Cerebellar cortex (tissue), 1 donor: ENCODE measurements at places on chromosomes 6 and 20.

GRCh38 chr6:96923871-96924493 is 546 bp upstream of the KLHL32 start:
- peak; percentile 57 for DNase-seq

DNA sequence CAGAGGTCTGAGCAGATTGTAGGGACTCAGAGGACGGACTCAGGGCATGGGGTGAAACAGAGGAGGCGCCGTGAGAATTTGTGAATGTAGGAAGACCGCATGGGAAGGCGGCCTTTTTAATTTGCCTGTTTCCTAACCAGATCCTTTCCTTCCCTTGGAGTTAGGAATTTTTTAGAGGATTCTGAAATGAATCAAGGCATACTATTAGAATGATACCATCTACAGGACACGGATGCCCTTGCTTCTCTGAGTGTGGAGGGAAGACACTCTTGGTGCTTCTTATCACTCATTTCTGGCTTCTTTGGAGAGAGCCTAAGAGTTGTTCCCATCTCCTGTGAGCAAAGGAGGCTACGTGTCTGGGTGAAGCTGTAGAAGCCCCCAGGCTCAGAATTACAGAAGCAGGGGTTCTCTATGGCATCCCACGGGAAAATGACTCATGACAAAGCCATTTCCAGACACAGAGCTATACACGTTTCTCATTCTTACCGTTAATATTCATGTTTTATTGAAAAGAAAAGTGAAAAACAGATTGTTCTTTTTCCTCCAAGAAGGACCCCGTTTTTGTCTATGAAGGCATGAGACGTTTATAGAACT is 148.5 kb downstream of the EDN3 start:
- no peak for DNase-seq

DNA sequence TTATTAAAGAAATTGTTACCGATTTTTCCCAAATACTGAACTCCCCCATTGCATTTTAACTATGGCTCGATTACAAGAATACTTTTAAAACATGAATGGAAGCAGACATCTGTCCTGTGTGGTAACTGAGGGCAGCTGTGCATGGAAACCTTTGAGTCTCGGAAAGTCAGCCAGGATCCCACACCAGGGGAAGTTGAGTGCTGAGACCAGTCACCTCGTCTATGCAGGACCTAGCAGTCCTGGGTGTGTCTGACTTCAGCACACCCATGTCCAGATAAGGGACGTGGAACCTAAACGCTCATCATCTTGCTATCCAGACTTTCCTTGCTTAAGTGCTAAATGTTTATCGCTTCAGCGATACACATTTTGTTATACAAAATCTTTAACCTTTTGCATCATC is 6.1 kb downstream of the RIN2 start:
- no peak for DNase-seq

GRCh38 chr20:20317621-20318364 is 50.1 kb upstream of the INSM1 start:
- DNase-seq, result no peak

- no peak for DNase-seq
Measured at GRCh38 chr6:118985123-118985830, 50.3 kb upstream of the MCM9 start.

GRCh38 chr6:166005944-166006899 is 161.4 kb downstream of the TBXT start:
- peak; percentile 75 for DNase-seq

DNA sequence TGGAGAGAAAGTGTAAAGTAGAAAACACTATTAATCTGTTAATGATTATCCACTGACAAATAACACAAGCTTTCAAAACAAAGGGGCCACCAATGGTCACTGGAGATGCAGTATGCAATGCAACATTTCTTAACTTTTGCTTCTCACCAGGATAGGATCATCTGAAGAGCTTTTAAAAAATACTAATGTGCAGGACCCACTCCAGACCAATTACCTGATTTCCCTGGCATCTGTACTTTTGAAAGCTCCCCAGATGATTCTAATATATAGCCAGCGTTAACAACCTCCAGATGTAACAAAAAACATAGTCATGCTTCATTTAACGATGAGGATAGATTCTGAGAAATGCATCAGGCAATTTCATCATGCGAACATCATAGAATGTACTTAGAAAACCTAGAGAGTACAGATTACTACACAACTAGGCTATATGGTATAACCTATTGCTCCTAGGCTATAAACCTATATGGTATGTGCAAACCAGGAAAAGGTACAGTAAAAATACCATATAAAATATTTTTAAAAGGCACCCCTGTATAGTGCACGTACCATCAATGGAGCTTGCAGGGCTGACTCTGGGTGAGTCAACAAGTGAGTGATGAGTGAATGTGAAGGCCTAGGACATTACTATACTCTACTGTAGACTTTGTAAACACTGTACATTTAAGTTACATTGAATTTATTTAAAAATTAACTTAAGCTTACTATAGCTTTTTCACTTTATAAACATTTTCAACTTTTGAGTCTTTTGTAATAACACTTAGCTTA is 69.2 kb downstream of the ATG5 start:
- no peak for DNase-seq

DNA sequence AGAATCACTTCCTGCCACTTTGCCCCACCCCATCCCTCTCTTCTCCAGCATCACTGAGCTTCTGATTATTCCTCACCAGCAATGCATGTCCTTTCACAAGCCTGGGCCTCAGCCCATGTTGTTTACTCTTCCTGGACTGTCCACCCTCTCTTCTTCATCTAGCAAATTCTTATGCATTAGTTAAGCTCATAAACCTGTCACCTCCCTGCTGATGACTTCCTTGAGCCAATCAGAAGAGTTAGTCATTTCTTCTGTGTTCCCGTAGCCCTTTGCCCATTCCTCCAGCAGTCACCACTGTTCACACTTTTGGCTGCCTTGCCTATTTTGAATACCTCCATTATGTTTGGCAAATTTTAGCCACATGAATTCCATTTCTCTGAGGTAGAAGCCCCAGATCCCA is 4.1 kb upstream of the CRYBG1 start:
- DNase-seq, result no peak

DNA sequence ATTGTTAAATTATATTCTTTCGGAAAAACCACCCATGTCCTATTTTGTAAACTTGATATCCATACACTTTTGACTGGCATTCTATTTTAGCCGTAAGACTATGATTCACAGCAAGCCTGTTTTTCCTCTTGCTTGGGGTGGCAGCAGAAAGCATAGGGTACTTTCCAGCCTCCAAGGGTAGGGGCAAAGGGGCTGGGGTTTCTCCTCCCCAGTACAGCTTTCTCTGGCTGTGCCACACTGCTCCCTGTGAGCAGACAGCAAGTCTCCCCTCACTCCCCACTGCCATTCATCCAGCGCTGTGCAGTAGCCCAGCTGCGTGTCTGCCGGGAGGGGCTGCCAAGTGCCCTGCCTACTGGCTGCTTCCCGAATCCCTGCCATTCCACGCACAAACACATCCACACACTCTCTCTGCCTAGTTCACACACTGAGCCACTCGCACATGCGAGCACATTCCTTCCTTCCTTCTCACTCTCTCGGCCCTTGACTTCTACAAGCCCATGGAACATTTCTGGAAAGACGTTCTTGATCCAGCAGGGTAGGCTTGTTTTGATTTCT is 2.1 kb upstream of the ESR1 start:
- DNase-seq, result no peak

- DNase-seq, result no peak
Measured at GRCh38 chr6:29665942-29666825, 9.3 kb downstream of the MOG start.

- no peak for DNase-seq
Measured at GRCh38 chr6:157982563-157983405, 1.1 kb downstream of the SYNJ2 start.

DNA sequence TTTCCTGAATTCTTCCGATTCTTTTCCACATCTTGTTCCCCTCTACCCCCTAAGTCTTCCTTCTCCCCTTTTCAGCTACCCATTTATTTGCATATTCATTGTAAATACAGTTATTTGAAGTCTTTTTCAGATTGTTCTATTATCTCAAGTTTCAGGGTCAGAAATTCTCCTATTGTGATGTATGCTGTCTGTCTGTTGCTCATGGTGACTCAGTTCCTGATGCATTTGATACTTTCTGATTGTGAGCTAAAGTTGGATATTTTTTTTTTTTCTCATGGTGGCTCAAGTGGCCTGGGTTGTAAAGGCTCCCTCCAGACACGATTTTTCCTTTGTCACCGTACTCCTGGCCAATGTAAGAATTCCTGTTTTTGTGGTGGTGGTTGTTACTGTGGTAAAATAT is 4.9 kb upstream of the PI16 start:
- DNase-seq, result no peak

- DNase-seq, result no peak
Measured at GRCh38 chr6:149031859-149032598, 285.2 kb downstream of the UST start.

DNA sequence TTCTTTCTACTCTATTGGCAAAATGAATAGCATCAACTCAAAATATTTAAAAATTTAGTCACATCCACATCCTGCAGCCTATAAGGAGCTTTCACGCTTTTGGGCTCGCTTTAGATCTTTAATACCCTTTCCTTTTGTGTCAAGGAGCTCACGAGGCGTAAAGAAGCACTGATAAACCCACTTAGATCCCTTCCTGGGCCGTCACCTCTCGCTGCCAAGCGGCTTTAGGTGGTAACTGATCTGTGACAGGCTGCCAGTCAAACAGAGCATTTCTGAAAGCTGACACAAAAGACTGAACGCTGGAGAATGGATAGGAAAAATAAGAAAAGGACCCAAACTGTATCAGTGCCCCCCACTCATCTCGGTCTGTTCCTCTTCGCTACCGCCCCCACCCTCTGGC is 385.7 kb upstream of the MMS22L start:
- no peak for DNase-seq

DNA sequence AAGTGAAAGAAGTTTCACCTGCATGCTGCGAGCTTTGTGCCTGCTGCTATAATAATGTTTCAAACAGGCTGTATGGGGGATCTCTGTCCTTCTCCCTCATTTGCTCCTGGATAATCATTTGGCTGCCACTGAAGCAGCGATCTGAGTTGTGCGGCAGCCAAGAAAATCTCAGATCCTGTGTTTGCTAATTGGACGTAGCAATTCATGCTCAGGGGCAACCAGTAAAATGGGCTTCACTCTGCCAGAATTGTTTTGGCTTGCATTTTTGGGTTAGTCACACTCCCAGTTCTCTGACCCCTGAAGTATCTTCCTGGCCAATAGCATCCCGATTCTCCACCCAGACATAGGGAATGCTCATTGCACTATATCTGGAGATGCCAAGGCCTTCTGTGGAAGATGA is 13.7 kb upstream of the STXBP5 start:
- peak; percentile 64 for DNase-seq

GRCh38 chr20:63194797-63195173 is 21.1 kb downstream of the YTHDF1 start:
- DNase-seq, result no peak

GRCh38 chr6:151493161-151493803 is 535 bp upstream of the CCDC170 start:
- DNase-seq, result no peak

- no peak for DNase-seq
Measured at GRCh38 chr20:35191419-35192117, 19.7 kb downstream of the PROCR start.

- DNase-seq, result no peak
Measured at GRCh38 chr6:156978948-156979347, 201.8 kb downstream of the ARID1B start.

GRCh38 chr20:45041464-45042337 is 59.2 kb downstream of the KCNS1 start:
- DNase-seq, result no peak

- DNase-seq, result no peak
Measured at GRCh38 chr6:16446273-16446672, 207.9 kb downstream of the GMPR start.

- DNase-seq, result no peak
Measured at GRCh38 chr20:35823147-35823546, 51.3 kb downstream of the PHF20 start.

GRCh38 chr20:22511943-22512910 is 72.1 kb downstream of the FOXA2 start:
- no peak for DNase-seq

DNA sequence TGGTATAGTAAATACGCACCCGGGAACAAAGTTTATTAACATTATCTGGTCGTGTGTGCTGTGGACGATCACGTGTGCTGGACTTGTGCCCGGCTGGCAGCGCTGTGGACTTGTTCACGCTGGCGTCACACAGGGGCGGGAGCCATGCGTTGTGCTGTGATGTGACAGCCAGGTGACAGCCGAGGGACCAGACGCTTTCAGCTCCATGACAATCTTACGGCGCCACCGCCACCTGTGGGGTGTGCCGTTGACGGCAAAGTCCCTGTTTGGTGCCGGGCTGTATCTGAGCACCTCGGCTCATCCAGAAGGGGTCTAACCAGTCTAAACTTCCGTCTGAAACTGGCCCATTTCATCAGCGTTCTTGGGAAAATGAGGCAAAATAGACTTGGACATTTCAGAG is 25.2 kb downstream of the DLL1 start:
- peak; percentile 10 for DNase-seq
